ENCODE measurements at places on chromosomes 16 and 17.

DNA sequence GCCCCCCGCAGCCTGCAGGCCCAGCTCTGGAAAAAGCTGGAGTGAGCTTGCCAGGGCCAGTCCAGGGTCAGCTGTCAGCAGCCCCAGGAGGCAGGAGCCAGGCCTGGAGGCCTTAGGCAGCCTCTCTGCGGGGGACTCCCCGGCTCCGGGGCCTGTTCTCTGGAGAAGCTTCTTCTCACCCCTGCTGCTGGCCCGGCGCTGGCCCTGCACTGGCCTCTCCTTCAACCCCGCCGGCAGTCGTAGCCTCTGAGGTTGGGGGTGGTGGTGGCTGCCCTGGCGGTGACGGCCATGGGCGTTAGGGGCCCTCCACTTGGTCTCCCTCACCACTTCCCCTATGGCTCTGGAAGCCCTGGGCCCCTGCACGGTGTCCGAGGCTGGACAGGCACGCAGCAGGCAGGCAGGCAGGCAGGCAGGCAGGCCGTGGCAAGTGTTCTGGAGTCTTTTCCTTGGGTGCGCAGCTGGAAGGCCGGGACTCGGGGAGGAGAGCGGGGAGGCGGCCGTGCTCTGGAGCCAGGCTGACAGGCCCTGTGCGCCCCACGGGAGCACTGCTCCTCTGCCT is 2.1 kb downstream of the FOXF1 start:
- no peak for DNase-seq

DNA sequence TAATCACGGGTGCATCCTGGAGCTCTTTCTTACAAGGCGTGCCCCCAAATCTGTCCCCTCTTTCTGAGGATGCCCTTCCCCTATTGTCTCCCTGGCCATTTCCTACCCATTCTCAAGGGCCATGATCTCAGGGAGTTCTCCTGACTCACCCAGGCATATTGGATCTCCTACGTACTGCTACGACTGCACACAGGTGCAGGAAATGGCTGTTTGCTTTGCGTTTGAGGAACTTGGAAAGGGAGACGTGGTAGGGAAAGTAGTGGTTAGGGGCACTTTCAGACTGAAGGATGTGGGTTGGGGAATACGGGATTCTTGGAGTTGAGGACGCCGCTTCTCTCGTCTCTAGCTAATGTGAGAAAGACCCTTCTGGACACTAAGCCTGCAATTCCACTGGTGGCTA is 18.7 kb upstream of the MEOX1 start:
- no peak for DNase-seq

DNA sequence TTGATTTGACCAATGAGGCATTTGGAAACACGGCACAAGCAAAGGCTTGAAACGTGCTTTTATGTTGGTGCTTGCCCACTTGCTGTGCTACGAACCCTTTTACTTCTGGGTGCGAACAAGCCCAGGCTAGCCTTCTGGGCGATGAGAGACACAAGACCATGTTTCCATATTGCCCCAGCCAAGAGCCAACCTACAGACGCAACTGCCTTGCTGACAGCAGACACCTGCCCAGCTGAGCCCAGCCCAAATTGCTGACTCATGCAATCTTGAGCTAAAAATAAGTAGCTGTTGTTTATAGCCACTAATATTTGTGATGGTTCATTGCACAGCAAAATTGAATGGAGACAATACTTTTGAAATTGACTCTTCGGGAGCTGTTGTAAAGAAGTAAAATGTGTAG is 464.5 kb downstream of the WWOX start:
- DNase-seq, result no peak

DNA sequence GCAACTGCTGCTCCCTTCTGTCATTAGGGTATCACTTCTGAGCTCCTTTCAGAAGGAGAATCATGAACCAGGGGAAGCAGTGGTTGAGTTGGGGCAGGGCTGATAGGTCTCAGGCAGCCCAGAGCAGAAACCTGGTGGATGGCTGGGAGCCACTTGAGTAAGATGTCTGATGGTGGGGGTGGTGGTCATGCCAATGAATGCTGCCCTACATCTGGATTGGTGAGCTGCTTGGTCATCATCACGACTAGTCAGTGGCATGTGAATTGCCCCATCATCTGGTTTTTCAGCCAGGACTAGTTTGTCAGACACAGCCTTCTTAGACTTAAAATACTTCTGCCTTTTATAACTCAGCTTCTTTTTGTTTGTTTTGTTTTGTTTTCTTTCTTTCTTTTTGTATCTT is 2.6 kb downstream of the GID4 start:
- no peak for DNase-seq

DNA sequence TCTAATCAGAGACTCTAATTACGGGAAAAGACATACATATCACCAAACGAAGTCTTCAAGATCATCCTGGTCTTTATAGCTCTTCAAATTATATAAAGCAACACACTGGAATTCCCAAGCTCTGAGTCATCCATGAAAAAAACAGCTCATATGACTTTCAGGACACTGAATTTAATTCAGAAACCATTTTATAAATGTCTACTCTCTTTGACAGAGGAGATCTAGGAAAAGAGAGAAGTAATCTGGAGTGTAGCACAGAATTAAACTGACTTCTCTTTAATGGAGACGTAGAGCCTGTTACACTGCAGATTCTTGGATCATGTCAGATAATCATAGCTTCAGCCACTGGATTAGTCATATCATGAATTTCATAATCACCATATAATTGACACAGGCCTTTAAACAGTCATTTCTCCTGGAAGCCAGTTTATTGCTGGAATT is 86.8 kb upstream of the WSB1 start:
- DNase-seq, result no peak

DNA sequence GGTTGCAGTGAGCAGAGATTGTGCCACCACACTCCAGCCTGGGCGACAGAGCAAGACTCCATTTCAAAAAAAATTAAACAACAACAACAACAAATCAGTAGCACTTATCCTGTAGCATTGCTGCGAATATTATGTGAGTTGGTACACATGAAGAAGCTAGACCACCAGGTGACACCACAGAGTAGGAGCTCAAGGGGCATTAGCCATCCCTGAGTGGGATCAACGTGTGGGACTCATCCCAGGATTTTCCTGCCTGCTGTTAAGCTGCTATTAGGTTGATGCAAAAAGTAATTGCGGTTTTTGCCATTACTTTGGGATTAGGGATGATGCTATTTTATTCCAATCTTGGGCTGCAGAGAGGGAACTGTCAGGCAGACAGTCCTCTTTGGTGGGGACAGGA is 47.2 kb downstream of the OTOA start:
- no peak for DNase-seq

DNA sequence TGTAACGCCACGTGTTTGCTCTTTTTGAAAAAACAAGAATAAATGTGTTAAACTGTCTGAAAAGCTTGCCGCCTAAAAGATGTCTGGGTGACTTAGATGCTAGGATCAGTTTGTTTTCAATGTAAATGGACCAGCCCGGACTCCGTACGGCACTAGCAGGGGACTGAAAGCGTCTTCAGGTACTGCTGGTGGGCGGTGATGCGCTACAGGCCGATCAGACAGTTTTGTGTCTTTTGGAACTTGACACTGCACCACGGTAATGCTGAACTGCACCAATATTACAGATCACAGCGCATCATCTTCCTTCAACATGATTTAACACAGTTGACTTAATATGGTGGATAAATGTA is 727 bp upstream of the MBTPS1 start:
- no peak for DNase-seq
